Iris pigment epithelial cell (primary cell): ENCODE measurements at places on chromosomes 4 and X.

DNA sequence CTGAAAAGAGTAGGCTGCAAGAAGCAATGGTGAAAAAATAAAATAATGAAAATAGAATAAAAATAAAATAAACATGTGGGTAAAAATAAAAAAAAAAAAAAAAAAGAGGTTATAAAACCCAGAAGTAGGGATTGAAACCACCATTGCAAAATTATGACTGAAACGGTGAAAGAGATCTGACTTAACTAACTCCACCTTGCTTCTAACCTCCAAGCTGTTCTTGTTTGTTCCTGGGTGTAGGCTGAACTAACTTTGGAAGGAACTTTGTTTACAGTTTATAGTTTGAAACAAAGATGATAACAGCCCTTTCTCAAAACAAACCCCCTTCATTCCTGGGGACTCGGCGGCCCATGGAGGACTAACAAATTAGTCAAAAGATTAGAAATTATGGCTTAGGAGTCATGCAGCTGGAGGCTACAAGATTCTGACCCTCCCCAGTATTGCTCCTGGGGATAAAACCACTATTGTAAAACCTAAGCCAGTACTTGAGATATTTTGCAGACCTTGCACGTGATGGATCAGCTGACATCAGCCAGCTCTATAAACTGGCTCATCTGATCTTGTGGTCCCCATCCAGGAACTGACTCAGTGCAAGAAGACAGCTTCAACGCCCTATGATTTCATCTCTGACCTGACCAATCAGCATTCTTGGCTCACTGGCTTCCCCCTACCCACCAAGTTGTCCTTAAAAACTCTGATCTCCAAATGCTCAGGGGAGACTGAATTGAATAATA is 30.4 kb downstream of the DDX60L start:
- peak; percentile 72 for DNase-seq

DNA sequence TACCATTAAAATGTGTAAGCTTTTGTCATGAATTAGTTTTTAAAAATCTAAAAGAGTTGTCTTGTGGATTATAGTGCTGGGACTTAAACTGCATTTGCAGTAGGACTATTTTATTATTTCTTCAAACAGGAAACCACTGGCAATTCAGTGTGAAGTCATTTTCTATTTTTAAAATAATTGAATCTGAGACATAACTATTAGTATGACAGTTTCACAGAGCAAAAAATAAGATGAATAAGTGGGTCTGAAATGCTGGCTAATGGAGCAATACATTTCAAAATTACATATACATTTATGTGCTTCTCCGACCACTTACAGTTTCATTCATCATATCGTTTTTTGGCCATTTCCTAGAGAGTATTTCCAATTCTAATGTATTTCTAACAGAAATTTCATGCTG is 75.3 kb upstream of the RAPGEF2 start:
- DNase-seq = no peak

DNA sequence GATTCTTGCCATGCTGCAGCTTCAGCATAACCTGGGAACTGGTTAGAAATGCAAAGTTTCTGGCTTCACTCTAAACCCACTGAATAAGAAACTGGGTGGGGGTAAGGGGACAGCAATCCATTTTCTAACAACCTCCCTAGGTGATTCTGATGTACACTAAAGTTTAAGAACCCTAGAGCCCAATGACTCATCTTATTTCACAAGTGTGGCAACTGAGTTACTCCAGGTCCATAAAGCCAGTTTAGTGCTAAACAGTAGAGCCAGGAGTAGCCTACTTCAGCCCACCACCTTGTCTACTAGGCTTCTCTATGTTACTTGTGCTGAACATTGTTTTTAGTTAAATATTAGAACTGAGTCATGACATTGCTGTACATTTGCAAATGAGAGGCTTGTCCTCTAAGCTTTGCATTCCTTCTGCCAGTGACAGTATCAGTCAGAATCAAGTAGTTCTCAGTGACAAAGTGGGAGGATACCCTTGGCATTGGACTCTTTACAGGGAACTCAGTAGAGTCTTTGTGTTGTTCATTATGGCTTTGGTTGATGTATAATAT is 518.0 kb downstream of the RPA4 start:
- DNase-seq = peak; percentile 44

DNA sequence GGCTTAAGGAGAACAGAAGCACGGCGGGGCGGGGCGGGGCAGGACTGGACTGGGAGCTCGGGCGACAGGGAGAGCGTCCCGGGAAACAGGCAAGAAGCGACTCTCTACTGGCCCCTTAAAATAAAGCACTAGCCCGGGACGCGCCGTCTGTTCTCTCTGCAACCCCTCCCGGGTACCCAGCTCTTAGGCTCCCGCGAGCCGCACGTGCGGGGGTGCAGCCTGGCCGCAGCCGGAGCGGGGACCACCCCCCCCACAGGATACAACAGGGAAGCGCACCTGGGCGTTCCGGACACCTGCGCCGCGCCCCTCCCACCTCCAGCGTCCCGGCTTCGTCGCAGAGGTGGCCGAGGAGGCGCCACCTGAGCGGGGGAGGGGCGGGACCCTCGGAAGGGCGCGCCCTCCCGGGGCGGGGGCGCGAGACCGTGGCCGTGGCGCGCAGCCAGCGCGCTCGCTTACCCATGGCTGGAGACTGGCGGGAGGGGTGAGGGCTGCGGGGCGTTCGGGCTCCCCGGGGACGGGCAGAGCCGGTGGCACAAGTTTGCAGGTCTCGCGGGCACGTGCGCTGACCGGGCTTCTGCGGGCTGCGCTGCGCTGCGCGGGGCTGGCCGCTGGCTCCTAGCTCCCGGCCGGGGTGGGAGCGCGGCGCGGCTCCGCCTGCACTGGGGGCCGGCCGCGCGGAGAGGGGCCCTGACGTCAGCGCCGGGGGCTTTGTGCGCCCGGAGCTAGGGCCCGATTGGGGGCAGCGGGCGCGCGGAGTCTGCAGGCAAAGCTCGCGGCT is 91.5 kb downstream of the GEMIN8 start:
- DNase-seq = no peak

- DNase-seq = no peak
These were observed 40.6 kb upstream of the PHEX start for GRCh38 chrX:21991504-21991903.

GRCh38 chr4:80459918-80460473 is 124.5 kb downstream of the CFAP299 start:
- no peak for DNase-seq

- peak; percentile 54 for DNase-seq
These were observed 2463.1 kb downstream of the ARAP2 start for GRCh38 chr4:33780952-33781791.

DNA sequence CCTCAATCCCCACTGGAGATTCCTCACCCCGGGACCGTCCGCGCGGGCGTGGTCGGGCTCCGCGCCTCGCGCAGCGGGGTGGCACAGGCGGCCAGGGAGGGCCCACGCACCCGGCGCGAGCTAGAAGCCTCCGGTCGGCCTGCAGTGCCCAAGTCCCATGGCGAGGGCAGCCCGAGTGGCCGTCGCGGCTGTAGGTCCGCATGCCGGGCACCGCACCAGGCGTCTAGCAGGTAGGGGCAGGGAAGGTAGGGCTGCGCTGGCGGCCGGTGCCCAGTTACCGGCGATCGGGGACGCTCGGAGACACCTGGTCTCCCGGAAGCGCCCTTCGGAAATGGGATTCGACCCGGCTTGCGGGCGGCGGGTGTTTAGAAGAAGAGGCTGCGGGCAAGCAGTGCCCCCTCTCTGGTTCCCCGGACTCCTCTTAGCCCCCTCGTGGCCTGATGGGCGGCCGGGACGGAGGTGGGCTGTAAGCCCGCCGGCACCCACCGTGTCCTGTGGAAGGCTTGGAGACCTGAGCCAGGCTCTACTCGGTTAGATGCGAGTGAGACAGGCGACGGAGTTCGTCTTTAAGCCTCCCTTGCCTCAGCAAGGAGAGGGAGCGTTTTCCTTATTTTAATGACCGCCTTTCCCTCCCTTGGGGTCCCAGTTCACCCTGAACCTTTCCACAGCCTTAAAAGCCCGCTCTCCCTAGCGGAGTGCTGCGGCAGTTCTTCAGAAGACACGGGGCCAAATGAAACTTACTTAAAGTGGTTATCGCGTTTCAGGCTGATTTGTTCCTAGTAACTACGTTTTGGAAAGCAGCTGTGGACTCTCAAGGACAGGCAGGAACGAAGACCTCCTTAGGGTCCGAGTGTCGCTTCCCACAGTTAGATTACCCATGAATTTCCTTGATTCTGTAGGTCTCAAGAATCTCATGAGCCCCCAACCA is 821 bp downstream of the SLITRK2 start:
- no peak for DNase-seq

DNA sequence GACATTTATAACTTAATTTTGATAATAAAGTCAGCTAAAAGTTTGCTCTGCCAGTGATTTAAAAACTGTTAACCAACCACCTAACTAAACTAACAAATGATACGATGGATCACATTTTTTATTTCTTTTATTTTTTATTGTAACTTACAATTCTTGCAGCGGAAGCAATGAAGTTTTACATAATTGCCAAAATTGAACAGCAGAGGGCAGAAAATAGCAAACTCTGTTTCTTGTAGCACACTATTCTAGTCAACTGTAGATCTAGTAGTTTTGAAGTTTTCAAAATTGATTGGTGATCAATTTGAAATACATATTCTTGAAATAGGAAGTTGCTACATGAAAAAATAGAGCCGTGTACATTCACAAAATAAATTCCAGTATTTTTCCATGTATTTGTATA is 2.8 kb upstream of the GRIA2 start:
- DNase-seq = peak; percentile 24
